ENCODE measurements at places on chromosomes 2 and 18. TPM values are rescaled to one million over a fixed set of nuclear protein-coding genes. Genes with fewer than 3 reads are reported as not detected.

CTAGE1 gene
- total RNA-seq: not detected

C2orf15 gene
- total RNA-seq: 5.7 TPM

ABCB11 gene
- total RNA-seq: 0.66 TPM

RUFY4 gene
- total RNA-seq: not detected

MPV17 gene
- 60.8 TPM for total RNA-seq

PRLH gene
- total RNA-seq: not detected

NEMP2 gene
- total RNA-seq: 2.5 TPM

SNED1 gene
- 1.1 TPM for total RNA-seq

CRACDL gene
- 0.24 TPM for total RNA-seq

CFC1 gene
- total RNA-seq: 0.52 TPM

DSC2 gene
- 25.7 TPM for total RNA-seq

RBBP8 gene
- total RNA-seq: 43.2 TPM

E2F6 gene
- 25.0 TPM for total RNA-seq

CHN1 gene
- total RNA-seq: 37.9 TPM

MRPL53 gene
- 34.1 TPM for total RNA-seq

EFHD1 gene
- 3.8 TPM for total RNA-seq
